ENCODE measurements at places on chromosomes 16 and 17. TPM values are rescaled to one million over a fixed set of nuclear protein-coding genes. Genes with fewer than 3 reads are reported as not detected.

Gene CDR2L
- total RNA-seq = 0.08 TPM

Gene PIRT
- not detected for total RNA-seq

Gene RRAD
- total RNA-seq = 1.6 TPM

Gene KCNH4
- total RNA-seq = 0.24 TPM

Gene TERB1
- total RNA-seq = not detected

DNA sequence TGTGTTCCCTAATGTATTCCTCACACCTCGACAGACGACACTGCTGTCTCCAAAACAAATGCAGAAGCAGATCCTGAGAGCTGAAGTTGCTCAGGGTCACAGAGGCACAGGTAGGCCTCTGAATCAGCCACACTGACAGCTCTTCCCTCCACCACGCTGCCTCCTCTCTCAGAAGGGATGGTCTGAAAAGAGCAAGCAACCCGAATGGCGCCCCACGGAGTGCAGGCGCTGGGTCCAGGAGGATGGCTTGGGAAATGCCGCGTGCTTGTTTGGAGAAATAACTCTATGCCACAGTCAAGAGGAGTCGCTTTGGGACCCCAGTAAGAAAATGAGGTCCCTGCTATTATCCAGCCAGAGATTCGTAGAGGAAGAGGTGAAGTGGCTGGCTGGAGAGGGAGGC is 15.9 kb downstream of the CYB561 start:
- peaks cover 24% of the 10 kb centered on the region for H3K4me1 ChIP-seq
- no peak overlapping the region for H3K4me3 ChIP-seq
- no peaks in the 10 kb centered on the region for H3K27me3 ChIP-seq
- no peak overlapping the region for H3K27ac ChIP-seq
- no peak for DNase-seq
- H3K36me3 ChIP-seq = no peaks in the 10 kb centered on the region

- H3K4me3 ChIP-seq = no peak overlapping the region
- peaks cover 6% of the 10 kb centered on the region for H3K4me1 ChIP-seq
- no peak for DNase-seq
- H3K36me3 ChIP-seq = no peaks in the 10 kb centered on the region
- H3K27ac ChIP-seq = no peak overlapping the region
These were observed 33.8 kb downstream of the CBFA2T3 start for GRCh38 chr16:88943131-88943664.

GRCh38 chr16:54277845-54278703 is 8.5 kb downstream of the IRX3 start:
- H3K36me3 ChIP-seq = no peaks in the 10 kb centered on the region
- DNase-seq = no peak
- H3K4me1 ChIP-seq = no peaks in the 10 kb centered on the region
- H3K27me3 ChIP-seq = no peaks in the 10 kb centered on the region
- H3K4me3 ChIP-seq = no peak overlapping the region
- no peak overlapping the region for H3K27ac ChIP-seq

DNA sequence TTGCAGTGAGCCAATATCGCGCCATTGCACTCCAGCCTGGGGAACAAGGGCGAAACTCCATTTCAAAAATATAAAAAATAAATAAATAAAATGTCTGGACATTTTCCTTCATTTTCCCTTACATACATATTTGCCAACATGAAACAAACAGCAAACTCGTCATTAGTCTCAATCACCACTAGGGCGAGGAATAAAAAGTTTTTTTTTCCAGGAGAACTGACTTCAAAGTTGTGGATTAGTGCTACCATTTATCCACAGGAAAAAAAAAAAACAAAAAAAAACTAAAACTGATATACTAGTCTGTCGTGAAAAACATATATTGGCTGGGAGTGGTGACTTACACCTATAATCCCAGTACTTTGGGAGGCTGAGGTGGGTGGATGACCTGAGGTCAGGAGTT is 77.0 kb upstream of the MTMR4 start:
- H3K27me3 ChIP-seq = no peaks in the 10 kb centered on the region
- H3K27ac ChIP-seq = no peak overlapping the region
- no peak overlapping the region for H3K4me3 ChIP-seq
- no peak for DNase-seq

DNA sequence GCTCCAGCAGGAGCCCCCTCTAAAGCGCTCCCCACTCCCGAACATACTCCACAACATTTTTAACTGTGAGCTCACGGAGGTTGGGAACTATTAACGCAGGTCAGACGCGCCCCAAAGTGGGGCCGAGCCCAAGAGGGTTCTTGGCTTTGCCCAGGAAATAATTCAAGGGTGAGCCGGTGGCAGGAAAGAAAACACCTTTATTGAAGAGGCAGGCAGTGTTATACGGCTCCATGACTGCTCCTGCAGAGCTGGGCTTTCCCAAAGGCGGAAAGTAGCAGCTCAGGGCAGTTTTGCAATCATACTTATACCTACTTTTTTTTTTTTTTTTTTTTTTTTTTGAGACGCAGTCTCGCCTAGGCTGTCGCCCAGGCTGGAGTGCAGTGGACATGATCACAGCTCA is 6.2 kb downstream of the ADCY9 start:
- H3K27me3 ChIP-seq = no peaks in the 10 kb centered on the region
- no peak for DNase-seq
- H3K4me1 ChIP-seq = peaks cover 14% of the 10 kb centered on the region
- H3K4me3 ChIP-seq = no peak overlapping the region
- H3K27ac ChIP-seq = no peak overlapping the region

DNA sequence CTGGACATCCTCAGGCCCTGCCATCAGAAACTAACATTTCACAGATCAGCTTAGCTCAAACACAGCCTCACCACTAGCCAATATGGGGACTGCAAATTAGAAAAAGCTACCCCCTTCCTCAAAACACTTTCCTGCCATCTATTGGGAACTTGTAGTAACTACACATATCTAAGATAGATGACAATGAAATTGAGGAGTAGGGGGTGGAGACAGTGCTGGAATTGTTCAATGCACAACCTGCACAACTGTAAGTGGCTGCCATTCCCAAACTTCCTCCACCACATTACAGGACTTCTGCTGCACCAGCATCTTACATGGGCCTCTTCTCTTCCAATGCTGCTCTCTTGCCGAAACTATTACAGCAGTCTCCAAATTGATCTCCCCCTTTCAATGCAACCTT is 21.9 kb downstream of the AIPL1 start:
- no peak overlapping the region for H3K4me3 ChIP-seq
- no peak for DNase-seq
- no peaks in the 10 kb centered on the region for H3K36me3 ChIP-seq
- no peaks in the 10 kb centered on the region for H3K27me3 ChIP-seq
- H3K4me1 ChIP-seq = no peaks in the 10 kb centered on the region
- H3K27ac ChIP-seq = no peak overlapping the region

GRCh38 chr17:74677558-74678466 is 34.9 kb downstream of the CD300LF start:
- no peaks in the 10 kb centered on the region for H3K36me3 ChIP-seq
- no peak overlapping the region for H3K27ac ChIP-seq
- H3K4me1 ChIP-seq = peaks cover 6% of the 10 kb centered on the region
- no peak overlapping the region for H3K4me3 ChIP-seq
- peak; percentile 6 for DNase-seq
- peaks cover 3% of the 10 kb centered on the region for H3K27me3 ChIP-seq

- no peak for DNase-seq
- no peaks in the 10 kb centered on the region for H3K27me3 ChIP-seq
- H3K36me3 ChIP-seq = no peaks in the 10 kb centered on the region
- H3K4me1 ChIP-seq = no peaks in the 10 kb centered on the region
- H3K4me3 ChIP-seq = no peak overlapping the region
- H3K27ac ChIP-seq = no peak overlapping the region
These were observed 23.0 kb downstream of the SPPL2C start for GRCh38 chr17:45867702-45868101.

GRCh38 chr17:2282297-2282873 is 21.2 kb downstream of the SMG6 start:
- DNase-seq = no peak
- no peak overlapping the region for H3K27ac ChIP-seq
- no peaks in the 10 kb centered on the region for H3K4me1 ChIP-seq

DNA sequence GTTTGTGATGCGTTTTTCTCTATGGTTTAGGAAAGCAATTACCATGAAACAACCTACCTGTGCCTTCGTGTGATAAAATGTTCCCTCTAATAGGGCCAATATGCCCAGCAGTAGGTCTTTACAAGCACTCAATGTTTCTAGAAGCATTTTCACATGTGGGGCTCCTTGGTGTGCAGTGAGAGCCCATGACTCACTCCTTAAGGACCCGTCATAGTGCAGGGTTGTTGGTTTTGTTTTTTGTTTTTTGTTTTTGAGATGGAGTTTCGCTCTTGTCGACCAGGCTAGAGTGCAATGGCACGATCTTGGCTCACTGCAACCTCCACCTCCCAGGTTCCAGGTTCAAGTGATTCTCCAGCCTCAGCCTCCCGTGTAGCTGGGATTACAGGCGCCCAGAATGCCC is 31.1 kb upstream of the ZFP90 start:
- H3K27me3 ChIP-seq = no peaks in the 10 kb centered on the region
- no peak overlapping the region for H3K27ac ChIP-seq
- peaks cover 3% of the 10 kb centered on the region for H3K4me1 ChIP-seq
- no peak overlapping the region for H3K4me3 ChIP-seq
- no peak for DNase-seq
- no peaks in the 10 kb centered on the region for H3K36me3 ChIP-seq

- no peak for DNase-seq
- no peak overlapping the region for H3K4me3 ChIP-seq
- no peaks in the 10 kb centered on the region for H3K4me1 ChIP-seq
- no peaks in the 10 kb centered on the region for H3K27me3 ChIP-seq
These were observed 385.4 kb upstream of the RBFOX1 start for GRCh38 chr16:6947291-6947690.

DNA sequence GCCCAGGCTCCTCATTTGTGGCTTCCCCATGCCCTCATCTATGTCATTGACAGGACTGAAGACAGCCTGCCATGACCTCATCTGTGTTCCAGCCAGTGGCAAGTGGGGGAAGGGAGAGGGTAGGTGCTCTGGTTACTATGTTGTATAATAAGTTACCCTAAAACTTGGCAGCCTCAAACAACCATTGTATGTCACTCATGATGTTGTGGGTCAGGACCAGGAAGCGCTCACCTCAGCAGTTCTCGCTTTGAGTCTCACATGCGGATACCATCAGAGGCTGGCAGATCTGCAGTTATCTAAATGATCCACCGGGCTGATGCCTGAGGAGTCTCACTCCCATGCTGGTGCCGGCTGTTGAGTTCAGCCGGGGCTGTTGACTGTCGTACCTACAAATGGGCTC is 89.0 kb upstream of the TMEM97 start:
- no peak overlapping the region for H3K4me3 ChIP-seq
- no peaks in the 10 kb centered on the region for H3K27me3 ChIP-seq
- no peaks in the 10 kb centered on the region for H3K36me3 ChIP-seq
- no peaks in the 10 kb centered on the region for H3K4me1 ChIP-seq
- H3K27ac ChIP-seq = no peak overlapping the region

- no peak for DNase-seq
- H3K36me3 ChIP-seq = peaks cover 40% of the 10 kb centered on the region
- peak overlapping the region; percentile 35 for H3K27ac ChIP-seq
- H3K4me3 ChIP-seq = no peak overlapping the region
These were observed 18.2 kb downstream of the CASC3 start for GRCh38 chr17:40158438-40159013.

DNA sequence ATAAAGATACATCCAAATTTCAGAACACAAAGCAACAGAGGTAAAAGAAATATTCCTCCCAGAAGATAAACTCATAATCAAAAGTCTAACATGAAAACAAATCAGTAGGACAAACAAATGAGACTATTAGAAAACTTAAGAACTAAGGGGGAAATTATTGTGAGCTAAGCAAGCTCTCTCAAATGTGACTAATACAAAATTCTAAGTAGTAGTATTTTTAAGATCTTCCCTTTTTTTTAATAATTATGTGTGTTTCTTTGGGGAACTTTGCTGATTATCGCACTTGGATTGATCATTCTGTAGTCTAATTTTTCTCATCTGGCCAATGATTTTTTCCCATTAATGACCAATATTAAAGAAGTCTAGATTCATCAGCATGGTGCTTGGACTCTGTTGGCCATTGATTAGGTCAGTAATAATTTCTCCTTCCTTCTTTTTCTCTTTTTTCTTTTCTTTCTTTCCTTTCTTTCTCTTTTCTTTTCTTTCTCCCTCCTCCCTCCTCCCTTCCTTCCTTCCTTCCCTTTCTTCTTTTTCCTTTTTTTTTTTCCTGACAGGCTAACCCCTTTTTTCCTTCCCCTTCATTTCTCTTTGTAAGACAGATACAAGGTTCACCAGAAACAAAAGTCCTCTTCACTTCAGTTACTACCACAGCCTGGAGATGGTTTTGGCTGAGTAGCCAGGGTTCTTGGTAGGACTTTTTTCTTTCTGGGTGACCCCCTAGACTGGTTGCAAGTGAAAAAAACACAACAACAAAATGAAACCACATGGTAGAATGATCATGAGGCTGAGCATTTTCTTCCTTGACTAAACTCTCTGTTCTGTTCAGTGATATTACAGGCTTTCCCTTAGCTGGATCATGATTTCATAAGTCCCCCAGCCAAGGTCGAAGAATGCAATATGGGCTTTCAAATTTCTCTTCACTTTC is 2.9 kb upstream of the ABCA6 start:
- H3K27ac ChIP-seq = no peak overlapping the region
- H3K4me1 ChIP-seq = no peaks in the 10 kb centered on the region
- no peaks in the 10 kb centered on the region for H3K36me3 ChIP-seq
- no peak for DNase-seq
- no peak overlapping the region for H3K4me3 ChIP-seq

- H3K27me3 ChIP-seq = no peaks in the 10 kb centered on the region
- peaks cover 13% of the 10 kb centered on the region for H3K4me1 ChIP-seq
- no peak for DNase-seq
- H3K27ac ChIP-seq = no peak overlapping the region
- no peak overlapping the region for H3K4me3 ChIP-seq
- H3K36me3 ChIP-seq = no peaks in the 10 kb centered on the region
These were observed 3.8 kb upstream of the XYLT1 start for GRCh38 chr16:17474572-17474971.

DNA sequence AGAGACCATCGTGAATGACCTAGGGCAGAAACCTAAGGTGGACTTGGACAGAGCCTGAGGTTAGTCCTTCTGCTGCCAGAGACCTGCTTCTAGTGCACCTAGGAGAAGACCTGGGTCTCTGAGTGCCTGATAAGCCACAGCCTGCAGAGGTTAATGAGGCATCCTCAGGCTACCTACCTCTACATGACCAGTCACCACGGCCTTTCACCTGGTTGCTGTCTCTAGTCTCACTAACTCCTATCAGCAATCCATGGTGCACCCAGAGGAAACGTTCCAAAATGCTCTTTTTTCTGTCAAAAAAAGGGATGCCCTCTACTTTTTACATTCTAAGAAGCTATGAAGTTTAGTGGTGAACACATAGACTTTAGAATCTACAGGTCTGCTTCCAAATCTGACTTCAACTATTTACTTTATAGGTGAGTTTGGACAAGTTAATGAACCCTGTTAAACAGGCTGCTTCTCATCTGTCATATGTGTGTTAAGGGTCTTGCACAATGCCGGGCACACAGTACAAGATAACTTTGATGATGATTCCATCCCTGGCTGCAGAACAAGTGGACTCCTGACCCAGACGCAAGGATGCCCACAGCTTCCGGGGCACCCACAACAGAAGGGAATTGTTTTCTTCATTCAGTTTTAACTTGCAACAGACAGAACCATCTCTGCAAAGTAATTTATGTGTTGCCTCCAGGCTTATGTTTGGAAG is 469.9 kb upstream of the CDH5 start:
- H3K4me1 ChIP-seq = no peaks in the 10 kb centered on the region
- no peaks in the 10 kb centered on the region for H3K36me3 ChIP-seq
- H3K27ac ChIP-seq = no peak overlapping the region
